ENCODE measurements at places on chromosomes 13 and 19.

GRCh38 chr19:40055049-40055448 lies 982 bp downstream of the ZNF780B start:
- no peak for DNase-seq

GRCh38 chr13:51971520-51972426 lies 39.5 kb downstream of the ATP7B start:
- no peak for DNase-seq

GRCh38 chr19:18558604-18559003 lies 934 bp downstream of the KXD1 start:
- DNase-seq: no peak

DNA sequence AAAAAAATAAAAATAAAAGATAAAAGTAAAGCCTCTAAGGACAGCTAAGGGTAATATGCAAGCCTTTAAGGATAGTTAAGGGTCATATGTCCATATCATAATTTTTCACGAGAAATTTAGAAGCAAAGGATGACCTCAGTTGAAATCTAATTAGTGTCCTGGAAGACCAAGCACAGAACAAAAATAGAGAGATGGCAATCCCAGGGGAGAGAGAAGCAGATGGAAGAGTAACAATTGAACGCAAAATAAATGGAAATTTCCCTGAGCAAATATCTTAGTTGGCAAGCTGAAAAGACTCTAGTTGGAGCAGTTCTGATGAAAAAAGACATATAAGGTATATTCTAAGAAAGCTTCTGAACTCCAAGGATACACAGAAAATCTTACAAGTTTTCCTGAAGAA lies 275.4 kb downstream of the NALCN start:
- DNase-seq: no peak

- no peak for DNase-seq
Measured at GRCh38 chr13:90415902-90416301, 931.6 kb upstream of the MIR17HG start.

- peak; percentile 40 for DNase-seq
Measured at GRCh38 chr13:27370305-27370872, 54.0 kb upstream of the GTF3A start.

GRCh38 chr13:42396501-42396900 lies 124.5 kb downstream of the AKAP11 start:
- DNase-seq: no peak

GRCh38 chr19:46697204-46697960 lies 19.5 kb downstream of the PRKD2 start:
- DNase-seq: peak; percentile 52

DNA sequence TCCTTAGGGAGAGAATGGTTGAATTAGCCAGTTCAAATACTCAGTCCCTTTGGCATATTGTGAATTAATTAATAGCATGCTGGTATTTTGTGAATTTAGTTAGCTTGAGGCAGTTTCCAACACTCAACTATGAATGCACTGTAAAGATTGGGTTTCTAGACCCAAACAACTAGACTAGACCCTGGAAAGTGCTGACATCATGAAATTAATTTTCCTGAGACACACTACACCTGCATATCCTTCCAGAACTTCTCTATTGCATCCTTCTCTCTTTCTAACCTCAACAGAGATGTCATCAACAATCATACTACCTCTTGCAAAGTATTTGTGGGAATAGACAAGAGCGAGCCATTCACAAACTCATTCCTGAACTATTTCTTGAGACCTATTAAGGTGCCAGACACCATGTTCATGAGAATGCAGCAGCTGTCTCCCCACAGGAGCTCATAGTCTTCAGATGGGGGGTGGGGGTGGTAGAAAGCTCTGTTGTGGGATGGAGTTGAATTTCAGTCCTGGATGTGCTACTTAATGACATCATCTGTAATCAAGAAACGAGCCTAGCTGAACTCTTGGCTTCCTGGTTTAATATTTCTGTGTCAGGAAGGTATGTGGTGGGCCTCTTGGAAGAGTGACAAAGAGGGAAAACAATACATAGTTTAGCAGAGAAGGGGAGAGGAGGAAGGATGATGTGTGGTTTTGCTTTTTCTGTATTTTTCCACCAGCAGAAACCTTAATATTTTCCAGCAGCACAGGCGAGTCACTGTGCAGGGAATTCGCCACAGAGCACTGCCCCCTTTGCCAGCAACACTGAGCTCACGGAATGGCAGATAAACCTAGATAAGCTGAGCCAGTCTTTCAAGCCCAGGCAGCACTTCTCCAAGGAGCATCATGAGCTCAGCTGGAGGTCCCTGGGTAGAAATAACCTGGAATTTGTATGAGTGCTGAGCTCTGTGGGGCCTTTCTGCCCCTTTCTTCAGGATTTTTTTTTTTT lies 53.1 kb upstream of the CYSLTR2 start:
- DNase-seq: no peak

- peak; percentile 20 for DNase-seq
Measured at GRCh38 chr19:4933528-4933927, 24.2 kb downstream of the UHRF1 start.

DNA sequence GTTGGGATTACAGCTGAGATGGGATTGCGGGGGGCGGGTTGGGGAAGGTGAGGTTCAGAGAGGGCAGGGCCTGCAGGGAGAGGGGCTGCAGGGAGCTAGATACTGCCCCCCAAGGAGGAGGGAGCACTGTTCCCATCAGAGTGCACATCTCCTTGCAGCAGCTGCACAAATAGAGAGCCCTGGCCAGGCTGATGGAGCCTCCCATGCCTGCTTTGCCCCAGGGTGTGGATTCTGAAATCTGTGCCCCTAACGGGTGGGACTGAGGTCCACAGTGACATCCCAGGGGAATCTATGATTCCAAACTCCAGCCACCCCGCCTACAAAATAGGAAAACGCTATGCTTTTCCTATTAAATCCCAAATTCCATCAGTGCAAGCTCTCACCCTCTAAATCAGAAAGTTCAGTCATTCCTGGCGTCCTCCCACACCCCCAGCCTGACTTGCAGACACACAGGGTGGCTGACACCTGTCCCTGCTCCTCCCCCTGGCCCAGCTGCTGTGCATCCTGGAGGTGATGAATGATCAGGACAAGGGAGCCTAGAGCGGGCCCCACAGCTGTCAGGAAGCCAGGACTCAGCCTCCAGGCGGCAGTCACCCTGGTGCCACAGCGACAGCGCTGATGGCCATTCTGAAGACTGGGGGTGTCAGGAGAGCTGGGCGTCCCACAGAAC lies 6.3 kb upstream of the CEACAM21 start:
- no peak for DNase-seq

- DNase-seq: no peak
Measured at GRCh38 chr19:3982701-3983541, 2.3 kb downstream of the EEF2 start.

DNA sequence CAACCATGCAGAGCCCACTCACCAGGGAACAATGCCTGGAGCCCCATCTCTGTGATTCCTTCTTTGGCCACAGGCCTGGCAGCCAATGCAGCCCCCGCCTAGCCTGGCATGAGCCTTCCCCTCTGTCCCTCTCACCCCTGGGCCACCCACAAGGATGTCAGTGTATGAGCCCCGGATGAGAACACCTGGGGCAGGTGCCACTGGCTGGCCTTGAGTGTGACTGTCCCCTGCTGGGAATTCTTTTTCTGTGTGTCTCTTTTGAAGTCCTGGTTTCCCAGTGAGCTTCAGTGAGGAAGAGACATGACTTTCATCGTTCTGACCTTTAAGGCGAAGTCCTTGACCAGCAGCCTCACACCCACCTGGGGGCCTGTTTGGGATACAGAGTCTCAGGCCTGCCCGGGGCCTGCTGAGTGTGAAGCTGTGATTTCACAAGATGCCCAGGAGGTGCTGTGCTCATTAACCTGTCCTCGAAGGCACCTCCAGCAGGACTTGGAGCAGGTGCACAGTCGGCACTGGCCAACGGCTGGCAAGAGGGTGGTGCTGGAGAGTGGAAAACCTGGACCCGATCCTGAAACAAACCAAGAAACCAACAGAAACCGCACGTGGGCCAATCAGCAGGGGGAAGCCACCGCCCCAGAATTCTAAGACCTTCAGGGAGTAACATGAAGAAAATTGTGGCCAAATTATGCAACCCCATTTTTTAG lies 27.4 kb upstream of the SPACA7 start:
- DNase-seq: no peak
